ENCODE measurements at places on chromosomes 12 and 14.

DNA sequence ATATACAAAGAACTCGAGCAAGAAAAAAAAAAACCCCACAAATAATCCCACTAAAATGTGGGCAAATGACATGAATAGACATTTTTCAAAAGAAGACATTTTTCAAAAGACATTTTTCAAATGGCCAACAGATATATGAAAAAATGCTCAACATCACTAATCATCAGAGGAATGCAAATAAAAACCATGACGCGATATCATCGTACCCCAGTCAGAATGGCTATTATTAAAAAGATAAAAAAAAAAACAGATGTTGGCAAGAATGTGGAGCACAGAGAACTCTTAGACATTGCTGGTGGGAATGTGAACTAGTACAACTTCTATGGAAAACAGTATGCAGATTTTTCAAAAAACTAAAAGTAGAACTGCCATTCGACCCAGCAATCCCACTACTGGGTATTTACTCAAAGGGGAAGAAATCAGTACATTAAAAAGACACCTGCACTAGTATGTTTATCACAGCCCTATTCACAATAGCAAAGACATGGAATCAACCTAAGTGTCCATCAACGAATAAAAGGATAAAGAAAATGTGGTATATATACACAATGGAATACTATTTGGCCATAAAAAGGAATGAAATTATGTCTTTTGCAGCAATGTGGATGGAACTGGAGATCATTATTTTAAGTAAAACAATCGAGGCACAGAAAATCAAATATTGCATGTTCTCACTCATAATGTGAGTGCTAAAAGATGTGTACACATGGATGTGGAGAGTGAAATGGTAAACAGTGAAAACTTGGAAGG, 16.3 kb downstream of the ZBTB39 start:
- no peak for DNase-seq

- no peak for DNase-seq
Measured at GRCh38 chr12:122150127-122150681, 23.8 kb downstream of the IL31 start.

- DNase-seq: no peak
Measured at GRCh38 chr12:131459773-131460365, 251.0 kb upstream of the SFSWAP start.

- no peak for DNase-seq
Measured at GRCh38 chr14:100782516-100783320, 43.2 kb upstream of the MEG3 start.

- no peak for DNase-seq
Measured at GRCh38 chr14:74855945-74856344, 20.0 kb downstream of the PROX2 start.

DNA sequence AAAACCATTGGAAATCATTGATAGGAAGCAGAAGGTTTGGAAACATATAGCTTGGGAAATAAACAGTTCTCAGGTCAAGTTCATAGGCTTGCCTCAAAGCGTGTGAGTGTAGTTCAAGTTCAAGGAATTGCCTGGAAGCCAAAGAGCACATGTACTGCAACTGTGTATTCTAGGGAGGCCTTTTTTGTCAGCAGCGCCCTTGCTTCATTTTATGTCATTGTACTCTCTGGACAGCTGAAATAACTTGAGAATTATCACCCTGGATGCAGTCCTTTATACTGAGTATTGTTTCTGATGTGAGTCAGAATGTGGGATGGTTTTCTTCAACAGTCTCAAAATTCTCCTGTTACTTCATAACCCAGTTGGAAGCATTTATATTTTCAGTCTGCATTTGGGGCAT, 16.0 kb upstream of the EVL start:
- no peak for DNase-seq

DNA sequence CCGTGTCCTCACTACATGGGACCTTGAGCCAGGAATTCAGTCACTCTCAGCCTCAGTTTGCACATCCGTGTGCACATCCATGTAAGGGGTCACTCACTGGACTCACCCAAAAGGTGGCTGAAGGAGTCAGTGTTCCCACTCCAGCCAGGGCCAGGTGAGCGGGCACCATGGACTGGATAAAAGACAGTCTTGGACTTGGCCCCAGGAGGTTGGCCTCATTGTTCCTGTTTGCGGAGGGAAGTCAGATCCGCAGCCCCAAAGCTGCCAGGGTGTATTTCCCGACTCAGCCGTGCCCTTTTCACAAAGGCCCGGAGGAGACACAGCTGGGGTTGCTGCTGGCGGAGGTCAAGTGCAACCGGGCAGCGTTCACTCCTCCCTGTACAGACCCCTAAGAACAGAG, 170.7 kb upstream of the MYL2 start:
- DNase-seq: no peak

- DNase-seq: no peak
Measured at GRCh38 chr12:65952737-65953209, 128.5 kb downstream of the HMGA2 start.

- DNase-seq: no peak
Measured at GRCh38 chr12:60072911-60073310, 477.1 kb downstream of the SLC16A7 start.

Measured in right hindlimb (tissue), 1 donor.